DMS153 (cell line): ENCODE measurements at places on chromosomes 2 and 18.

DNA sequence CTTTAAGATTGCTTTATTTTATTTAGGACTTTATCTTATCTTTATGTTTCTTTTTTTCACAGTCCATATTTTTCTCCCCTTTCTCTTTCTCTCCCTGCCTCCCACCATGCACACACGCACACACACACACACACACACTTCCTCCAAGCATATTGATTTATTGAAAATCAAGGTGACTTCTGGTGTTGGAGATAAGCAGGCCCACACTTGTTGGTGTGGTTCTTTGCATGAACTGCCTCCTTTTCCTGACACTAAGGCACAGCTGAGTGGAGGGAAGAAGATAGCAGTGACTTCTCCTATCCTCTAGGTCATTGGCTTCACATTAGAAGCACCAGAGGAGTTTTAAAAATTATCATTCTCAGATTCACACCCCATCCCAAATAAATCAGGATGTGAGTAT, 18.0 kb downstream of the TBR1 start:
- no peak for DNase-seq

- DNase-seq, result no peak
Measured at GRCh38 chr2:102070058-102070642, 72.4 kb upstream of the IL1R1 start.

- no peak for DNase-seq
Measured at GRCh38 chr2:215839816-215840215, 173.5 kb downstream of the MREG start.

GRCh38 chr2:221060376-221060775, 511.7 kb downstream of the EPHA4 start:
- no peak for DNase-seq

DNA sequence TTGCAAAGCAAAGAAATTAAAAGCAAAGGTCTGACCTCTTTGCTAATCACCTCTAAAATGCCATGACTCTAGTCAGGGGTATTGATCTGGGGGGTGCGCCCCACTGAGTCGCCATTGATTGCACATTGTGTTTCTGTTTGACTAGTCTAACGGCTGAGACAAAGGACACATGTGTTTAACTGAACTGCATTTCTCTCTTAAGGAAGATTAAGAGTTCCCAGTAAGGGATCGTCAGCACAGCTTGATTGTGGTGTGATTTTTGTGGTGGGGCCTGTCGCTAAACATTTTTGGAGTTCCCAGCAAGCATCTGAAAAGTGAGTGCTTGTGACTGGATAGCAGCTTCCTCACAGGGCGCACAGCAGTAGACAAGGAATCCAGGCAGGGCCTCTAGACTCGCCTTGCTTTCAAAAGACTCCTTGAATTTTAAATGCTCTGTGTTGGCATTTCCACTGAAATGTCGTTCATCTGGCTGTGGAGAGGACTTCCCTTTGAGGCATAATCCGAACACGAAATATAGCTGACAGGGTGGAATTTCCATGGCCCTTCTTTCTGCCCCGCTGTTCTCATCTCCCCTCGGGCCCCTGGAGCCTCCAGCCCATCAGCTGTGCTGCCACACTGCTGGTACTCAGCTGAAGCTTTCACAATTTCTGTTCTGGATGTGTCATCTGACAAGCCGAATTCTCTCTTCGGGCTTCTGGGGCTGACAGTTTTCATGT, 126.3 kb downstream of the FAM168B start:
- DNase-seq, result no peak

DNA sequence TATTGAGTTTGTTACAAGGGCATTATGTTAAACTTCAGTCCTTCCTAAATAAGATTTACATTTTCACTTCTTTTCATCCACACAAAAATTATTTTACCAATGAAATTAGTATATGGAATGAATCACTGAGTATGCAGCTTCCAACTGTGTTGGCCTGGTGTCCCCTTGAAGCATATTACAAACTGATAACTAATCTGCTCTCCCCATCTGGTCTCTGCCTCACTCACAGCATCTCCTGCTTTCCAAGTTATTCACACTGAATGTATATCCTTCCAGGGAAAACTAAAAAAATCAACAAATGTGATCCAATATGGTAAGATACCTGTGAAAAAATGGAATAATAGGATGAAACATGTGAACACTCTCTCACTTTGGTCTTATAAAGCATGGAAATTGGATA, 90.0 kb upstream of the NYAP2 start:
- DNase-seq, result no peak

DNA sequence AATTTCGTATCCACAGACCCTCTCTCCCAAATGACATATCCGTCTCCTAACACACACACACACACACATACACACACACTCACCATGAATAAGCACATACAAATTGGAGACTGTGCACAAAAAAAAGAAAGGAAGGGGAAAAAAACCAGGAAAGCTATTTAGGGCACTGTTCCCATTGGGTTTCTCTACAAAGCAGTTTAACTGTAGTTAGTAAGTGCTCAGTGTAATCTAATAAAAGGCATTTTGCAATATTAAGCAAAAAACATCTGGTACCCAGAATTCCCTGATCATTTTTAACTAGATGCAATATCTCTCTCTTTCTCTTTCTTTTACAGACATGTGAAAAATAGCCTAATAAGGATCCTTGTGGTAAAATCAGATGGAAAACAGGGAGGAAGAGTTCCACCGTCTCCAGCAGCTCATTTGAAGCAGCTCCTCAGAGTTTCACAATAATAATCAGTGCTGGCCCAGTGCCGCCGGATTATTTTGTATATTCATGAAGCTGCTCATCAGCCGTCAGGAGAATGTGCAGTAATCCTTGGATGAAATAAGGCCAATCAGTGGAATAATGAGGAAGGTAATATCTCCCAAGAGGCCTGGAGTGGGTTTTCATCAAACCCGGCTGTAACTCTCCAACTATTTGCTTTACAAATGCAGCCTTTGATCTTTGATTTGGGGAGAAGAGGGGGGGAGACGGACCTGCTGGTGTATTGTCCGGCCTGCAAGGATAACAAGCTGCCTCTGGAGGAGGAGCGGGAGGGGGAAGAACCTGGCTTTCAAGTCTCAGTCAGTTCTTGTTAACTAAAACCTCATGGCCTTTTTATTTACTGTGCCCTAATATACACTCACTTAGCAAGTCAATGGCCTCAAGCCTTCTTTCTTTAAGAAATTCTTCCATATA, 227.6 kb upstream of the SMIM21 start:
- no peak for DNase-seq

DNA sequence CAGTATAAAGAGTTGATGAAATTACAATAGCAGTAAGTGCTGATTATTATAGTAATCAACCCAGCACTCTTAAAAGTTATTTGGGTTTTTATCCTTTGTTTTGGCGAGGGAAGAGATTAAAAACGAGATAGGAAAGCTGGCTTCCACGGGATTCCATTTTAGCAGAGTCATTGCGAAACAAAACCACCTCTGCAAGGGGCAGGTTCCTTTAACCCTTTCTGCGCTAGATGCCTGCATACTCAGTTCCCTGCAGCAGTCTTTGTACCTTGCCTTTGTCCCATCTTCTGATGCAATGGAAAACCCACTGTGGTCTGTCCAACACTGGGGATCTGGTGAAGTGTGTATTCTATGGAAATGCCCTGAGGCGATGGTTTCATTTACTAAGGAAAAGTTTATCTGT, 2.7 kb downstream of the YPEL5 start:
- no peak for DNase-seq

DNA sequence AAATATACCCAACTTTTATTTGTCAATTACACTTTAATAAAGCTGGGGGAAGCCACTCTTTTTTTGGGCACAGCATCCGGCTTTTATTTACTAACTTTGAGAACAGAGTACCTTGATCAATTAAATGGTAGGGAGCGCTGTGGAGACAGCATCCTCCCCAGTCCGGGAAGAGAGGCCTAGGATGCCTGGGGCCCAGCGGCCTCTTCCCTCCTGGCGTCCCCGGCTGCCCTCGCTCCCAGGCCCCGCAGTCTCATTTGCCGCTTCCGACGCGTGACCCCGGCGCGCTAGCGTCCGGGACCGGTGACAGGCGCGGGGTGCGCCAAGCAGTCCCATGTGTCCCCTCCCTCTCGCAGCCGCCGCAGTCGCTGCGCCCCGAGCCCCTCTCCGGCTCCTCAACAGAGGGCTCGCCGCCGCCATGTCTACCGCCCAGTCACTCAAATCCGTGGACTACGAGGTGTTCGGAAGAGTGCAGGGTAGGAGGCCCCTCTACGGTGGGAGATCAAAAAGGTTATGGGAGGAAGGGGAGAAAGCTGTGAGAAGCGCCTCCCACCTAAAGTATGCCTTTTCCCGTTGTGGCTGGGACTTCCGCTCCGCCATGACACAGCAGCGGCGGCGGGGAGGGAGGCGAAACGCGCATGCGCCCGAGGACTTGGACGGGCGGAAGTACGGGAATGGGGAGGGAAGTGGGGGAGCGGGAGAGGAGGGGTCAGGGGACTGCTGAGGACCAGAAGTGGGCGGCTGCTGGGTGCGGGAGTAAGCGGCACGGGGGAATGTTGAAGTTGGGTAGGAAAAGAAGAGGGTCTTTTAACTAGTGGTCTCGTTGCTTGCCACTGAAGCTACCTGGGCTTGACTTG, at the start of gene ACYP2:
Gene ACYP2 (plus strand): TSS at position 332 of the 854 bp plus-strand sequence.
- peak; percentile 92 for DNase-seq

DNA sequence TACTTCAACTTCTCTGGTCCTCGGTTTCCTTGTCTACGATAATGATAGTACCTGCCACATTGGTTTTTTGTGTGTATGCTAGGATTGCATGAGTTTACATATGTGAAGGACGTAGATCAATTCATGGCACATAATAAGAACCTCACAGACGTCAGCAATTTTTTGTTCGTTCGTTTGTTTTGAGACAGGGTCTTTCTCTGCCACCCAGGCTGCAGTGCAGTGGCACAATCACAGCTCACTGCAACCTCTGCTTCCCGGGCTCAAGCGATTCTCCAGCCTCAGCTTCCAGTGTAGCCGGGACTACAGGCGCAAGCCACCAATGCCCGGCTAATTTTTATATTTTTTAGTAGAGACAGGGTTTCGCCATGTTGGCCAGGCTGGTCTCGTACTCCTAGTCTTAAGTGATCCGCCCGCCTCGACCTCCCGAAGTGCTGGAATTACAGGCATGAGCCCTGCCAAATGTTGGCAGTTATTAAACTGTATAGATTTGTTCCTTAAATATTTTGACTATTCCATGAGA, 756 bp upstream of the SLC35F5 start:
- DNase-seq, result no peak

DNA sequence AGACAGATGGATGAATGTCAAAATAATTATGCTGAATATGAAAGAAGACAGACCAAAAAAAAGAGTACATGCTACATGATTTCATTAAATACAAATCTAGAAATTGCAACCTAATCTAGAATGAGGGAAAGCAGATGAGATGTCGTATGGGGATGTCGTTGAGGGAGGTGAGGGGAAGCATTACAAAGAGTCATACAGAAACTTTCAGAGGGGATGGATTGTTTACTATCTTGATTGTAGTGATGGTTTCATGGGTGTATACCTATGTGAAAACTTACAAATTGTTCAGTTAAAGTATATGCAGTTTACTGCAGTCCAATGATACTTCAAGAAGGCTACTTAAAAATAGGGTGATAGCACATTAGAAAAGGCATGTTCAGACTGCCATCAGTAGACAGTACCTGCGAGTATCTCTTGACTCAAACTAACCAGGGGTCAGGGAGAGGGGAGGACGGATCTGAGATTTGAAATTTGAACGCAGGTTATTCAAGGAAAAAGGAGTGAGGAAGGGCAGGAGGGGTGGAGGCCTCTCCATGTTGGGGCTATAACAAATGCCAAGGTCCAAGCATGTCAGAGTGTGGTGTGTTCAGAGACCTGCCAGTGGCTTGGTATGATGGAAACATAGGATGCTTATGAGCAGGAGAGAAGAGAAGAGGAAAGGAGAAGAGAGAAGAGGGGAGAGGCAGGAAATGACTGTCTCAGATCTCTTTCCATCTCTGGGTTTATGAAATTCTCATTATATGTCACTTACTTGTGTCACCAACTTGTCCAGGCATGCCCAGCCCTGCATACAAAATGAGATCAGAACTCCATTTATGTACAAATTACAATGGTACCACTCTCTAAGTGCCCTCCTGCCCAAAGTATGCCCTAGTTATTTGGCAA, 257.3 kb upstream of the CXCR4 start:
- DNase-seq, result no peak

GRCh38 chr18:13124411-13124810, 94.1 kb upstream of the LDLRAD4 start:
- DNase-seq, result no peak

GRCh38 chr2:238875101-238875470, 27.2 kb downstream of the TWIST2 start:
- no peak for DNase-seq

GRCh38 chr2:86613515-86613914, 10.2 kb downstream of the RNF103 start:
- no peak for DNase-seq

- DNase-seq, result no peak
Measured at GRCh38 chr18:32048507-32049091, 30.0 kb downstream of the RNF125 start.

DNA sequence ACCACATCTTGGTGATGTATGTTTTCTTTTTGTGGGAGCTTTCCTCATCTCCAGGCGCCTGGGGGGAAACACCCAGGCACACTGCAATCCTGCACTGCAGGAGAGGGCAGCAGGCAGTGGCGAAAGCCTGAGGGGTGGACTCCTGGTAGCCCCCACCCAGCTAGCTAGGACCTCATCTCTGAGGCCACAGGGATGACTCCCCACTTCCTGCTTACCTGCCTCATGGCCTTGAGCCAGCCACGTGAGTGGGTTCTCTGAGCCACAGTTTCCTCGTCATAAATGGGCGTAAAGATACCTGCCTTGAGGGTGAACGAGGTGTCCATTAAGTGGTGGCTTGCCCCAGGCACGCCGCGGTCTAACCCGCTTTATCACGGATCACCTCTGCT, 19.1 kb downstream of the TRAF3IP1 start:
- no peak for DNase-seq

DNA sequence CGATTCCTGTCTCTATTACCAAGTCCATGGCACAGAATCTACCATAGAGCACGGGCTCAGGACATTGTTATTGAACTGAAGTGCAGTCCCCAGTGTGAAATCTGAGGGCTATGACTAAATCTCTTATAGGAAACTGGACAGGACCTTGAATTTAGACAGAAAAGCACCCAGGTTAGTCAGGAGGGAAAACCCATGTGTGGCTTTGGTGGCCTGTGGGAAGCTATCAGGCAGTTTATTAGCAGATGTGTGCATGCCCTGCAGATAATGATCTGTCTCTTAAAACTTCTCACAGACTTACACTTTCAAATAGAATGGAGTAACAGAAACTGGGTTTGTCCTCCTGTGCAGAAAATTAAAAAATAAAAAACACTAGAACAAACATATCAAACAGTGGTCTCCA, 610.0 kb upstream of the RAB6C start:
- no peak for DNase-seq

DNA sequence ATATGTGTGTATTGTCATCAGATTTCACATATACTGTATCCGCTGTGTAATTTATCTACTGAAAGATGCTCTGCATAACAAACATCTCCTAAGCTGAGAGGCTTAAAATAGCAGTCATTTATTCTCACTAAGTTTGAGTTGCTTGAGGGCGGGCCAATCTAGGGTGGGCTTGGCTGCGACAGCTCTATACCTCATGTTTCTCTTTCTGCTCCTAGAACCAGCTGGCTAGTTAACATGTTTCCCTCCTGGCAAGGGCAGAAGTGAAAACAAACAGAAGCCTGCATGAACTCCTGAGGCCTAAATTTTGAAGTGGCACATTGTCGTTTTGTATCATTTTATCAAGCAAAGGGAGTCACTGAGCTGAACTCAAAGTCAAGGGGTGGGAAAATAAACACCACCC, 585.0 kb upstream of the VRK2 start:
- DNase-seq, result no peak

GRCh38 chr18:55753643-55754263, 165.8 kb upstream of the TCF4 start:
- no peak for DNase-seq

GRCh38 chr2:79994965-79995364, 309.6 kb downstream of the LRRTM1 start:
- DNase-seq, result no peak
